ENCODE measurements at places on chromosomes 16 and 17.

DNA sequence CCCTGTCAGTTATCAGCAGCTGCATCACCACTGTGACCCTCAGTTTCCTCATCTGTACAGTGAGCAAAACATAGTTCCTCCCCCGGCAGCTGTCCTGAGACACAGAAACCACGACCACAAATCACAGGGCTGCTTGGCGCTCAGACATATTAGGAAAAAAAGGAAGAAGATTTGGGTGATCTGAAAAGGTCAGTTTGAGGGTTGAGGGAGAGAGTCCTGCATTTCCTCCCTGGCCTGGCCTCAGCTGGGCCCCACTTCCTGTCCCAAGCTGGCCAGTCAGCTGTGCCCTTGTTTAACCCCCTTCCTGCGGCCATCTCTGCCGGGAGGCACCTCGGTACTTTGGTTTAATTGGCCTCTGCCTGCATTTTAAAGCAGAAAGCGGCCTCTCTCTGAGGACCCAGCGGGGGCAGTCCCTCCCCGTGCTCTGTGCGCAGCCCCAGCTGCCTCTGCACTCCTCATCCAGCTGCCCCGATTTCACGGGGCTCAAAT is 24.0 kb upstream of the CIBAR2 start:
- no peak for DNase-seq

GRCh38 chr17:68378268-68379176 is 78.8 kb downstream of the WIPI1 start:
- no peak for DNase-seq

- DNase-seq: no peak
Observed at GRCh38 chr16:68345351-68345810, 34.6 kb downstream of the PRMT7 start.

GRCh38 chr17:50676065-50676975 is 31.4 kb downstream of the ANKRD40 start:
- DNase-seq: no peak

- no peak for DNase-seq
Observed at GRCh38 chr16:72042157-72042660, 12.1 kb upstream of the HP start.

DNA sequence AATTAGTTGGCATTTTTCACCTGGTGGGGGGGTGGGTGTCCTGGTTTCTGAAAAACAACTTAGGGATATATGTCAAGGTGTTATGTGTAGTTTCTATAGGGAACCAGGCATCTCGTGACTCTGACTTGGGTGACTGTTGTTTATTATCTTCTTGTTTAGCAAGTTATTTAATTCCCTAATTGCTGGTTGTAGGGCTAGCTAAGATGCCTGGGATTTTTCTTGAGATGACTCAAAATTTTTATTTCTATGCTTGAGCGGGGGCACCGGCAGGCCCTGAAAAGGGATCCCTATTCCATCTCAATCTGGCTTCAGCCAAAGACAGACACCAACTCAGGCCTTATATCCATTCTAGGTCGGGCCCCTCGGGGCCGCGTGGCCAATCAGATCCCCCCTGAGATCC is 3.2 kb downstream of the DPH1 start:
- DNase-seq: no peak

GRCh38 chr16:75309899-75310430 is 58.5 kb upstream of the BCAR1 start:
- DNase-seq: no peak

All from NCI-H526 treated with DMSO at 0.1 percent for 48 hours (cell line).